ENCODE measurements at places on chromosomes 12 and 14.
A peak's percentile ranks its signal among the peaks of the same experiment; 100 is the strongest.

DNA sequence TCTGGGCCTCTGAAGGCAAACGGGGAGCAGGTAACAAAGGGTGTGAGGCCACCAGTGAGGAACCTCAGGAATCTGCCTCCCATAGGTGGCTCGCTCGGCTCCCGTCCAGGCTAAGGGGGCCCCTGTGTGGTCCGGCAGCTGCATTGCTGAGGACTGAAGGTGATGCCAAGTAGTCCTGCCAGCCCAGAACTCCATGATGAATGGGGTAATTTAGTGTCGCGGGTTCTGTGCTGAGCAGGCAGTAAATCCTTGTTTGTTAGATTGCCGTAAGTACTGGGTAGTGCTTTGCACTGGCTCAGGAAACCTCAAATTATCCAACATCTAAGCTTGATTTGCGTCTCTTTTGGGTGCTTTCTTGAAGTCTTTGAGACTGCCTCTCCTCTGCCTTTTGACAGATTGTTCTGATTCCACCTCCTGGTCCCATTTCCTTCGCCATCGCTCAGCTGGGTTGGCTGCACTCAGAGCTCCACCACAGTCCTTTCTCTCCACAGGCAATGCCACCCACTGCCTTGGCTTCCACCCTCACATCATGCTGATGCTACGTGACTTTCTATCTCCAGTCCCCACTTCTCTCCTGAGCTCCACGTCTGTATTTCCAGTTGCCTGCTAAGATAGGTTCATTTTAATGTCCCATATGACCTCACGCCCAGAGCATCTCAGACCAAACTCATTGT is 392.0 kb downstream of the FUT8 start:
- no peak for DNase-seq

- peak; percentile 65 for DNase-seq
Observed at GRCh38 chr12:7162691-7163114, 26.8 kb upstream of the PEX5 start.

GRCh38 chr12:96447256-96447655 is 42.1 kb upstream of the CFAP54 start:
- no peak for DNase-seq

- no peak for DNase-seq
Observed at GRCh38 chr12:11136075-11136474, 1.6 kb upstream of the TAS2R30 start.

DNA sequence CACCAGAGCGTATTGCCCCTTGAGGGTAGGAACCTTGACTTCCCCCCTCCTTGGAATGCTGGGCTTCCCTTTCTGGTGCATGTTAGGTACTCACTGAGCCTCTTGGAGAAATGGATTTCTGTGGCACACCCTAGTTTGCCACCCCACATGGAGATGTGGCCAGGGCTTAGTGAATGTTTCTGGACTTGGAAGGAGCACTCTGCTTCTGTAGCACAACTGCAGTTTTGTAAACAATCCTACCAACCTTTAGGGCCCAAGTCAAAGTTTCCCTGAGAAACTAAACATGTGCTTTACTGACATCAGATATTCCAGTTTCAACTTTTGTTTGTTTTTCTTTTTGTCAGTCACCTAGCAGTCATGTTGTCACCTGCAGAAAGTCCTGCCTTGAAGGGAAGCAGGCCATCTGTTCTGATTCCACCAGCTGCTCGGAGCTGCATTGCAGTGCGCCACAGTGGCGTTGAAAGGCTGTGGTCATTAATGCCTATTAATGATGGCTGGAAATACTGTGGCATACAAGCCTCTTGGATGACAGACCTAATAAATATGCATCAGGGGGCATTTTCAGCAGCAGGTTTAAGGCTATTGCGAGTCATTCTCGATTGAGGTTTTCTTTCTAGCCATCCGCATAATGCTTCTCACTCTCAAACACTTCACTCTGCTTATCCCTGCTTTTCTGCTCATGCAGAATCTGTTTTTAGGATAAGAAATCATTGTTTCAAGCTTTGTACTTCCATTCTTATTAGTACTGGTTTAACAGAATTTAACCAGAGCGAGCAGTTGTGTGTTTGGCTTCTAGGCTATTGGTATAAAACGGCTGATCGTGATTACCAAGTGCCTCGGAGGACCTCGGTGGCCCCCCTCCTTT is 7.8 kb downstream of the PELI2 start:
- DNase-seq: no peak

GRCh38 chr12:96907671-96908422 is 790 bp downstream of the NEDD1 start:
- DNase-seq: peak; percentile 57

- DNase-seq: no peak
Observed at GRCh38 chr12:74584483-74585062, 46.9 kb downstream of the ATXN7L3B start.

DNA sequence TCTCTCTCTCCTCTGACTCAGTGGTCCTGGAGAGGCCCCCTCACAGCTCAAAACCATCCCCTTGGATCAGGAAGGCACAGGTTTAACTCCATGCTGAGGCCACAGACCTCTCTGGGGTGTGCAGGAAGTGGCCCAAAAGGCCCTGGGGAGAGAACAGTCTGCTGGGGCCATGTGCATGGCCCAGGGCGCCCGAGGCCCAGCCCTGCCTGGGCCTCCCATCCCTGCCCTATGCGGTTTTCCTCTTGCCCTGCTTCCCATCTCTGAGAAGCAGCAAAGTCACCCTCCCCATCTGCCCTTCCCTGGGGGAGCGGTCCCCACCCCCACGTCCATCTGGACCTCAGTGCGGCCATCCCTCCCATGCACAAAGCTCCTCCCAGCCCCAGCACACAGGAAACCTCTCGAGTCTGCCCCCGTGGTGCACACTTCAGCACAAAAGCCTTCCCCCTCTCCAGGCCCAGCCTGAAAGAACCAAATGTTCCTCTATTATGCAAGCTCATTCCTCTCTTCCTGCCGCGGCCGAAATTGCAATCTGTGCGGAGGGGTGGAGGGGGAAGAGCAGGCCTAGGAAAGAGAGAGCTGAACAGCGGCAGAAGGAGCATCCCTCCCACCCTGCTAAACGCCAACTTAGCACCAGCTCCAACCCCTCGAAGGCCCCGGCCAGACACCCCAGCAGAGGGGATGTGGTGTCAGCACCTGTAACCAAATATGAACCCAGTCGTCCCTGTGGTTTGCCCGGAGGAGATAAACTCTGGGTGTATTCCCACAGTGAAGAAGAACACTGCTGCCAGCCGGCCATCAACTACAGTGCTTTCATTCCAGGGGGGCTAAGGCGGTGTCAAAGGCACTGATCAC is 108.5 kb downstream of the SCARB1 start:
- no peak for DNase-seq

GRCh38 chr14:58587271-58587670 is 50.5 kb upstream of the DACT1 start:
- no peak for DNase-seq

DNA sequence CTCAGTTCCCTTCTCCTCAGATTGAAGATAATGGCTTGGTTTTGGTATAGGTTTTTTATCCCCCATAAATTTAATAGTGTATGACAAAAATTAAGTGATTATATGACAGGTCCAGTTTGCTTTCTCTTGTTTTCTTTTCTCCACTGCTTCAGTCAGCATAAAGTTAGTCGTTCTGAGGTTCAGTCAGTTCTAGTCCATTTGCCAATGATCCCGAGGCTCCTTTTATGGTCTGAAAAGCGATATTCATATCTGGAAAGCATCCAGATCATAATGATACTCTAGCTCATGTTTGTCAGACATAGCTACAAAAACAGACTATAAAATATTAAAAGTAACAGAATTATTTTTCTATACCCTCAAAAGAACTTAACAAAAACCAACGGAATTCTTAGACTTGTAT is 67.1 kb upstream of the SLC38A4 start:
- DNase-seq: no peak

DNA sequence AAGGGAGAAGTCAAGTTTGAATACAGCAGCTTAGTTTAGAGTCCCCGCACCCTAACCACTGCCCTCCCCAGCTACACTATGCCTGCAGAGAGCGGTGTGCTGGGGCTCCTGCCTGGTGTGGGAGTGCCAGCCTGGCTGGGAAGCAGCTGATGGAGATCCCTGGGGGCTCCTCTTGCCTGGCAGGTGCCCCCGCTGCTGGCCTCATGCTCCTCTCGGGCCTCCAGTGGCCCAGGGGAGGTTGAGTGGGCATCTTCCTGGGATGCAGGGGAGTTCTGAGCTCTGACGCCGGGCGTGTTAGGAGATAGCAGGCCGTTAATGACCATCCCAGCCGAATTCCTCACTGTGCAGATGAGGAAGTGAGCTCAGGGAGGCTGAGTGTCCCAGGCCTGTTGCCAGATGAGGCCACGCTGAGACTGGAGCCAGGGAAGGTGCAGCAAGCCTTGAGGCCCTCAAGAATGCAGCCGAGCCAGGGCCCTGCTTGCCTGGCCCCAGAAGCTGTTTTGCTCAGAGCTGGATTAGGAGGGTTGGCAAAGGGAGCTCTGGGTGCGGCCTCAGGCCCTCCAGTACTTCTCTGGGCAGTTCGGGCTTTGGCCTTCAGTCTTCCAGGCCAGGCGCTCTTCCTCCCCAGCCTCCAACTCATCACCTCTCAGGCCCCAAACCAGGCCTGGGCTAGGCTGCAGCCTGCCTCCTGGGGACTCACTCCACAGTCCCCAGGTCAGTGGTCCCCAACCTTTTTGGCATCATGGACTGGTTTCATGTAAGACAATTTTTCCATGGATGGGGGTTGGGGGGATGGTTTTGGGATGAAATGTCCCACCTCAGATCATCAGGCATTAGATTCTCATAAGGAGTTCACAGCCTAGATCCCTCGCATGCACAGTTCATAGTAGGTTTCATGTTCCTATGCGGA is 6.6 kb upstream of the CYP46A1 start:
- DNase-seq: no peak

DNA sequence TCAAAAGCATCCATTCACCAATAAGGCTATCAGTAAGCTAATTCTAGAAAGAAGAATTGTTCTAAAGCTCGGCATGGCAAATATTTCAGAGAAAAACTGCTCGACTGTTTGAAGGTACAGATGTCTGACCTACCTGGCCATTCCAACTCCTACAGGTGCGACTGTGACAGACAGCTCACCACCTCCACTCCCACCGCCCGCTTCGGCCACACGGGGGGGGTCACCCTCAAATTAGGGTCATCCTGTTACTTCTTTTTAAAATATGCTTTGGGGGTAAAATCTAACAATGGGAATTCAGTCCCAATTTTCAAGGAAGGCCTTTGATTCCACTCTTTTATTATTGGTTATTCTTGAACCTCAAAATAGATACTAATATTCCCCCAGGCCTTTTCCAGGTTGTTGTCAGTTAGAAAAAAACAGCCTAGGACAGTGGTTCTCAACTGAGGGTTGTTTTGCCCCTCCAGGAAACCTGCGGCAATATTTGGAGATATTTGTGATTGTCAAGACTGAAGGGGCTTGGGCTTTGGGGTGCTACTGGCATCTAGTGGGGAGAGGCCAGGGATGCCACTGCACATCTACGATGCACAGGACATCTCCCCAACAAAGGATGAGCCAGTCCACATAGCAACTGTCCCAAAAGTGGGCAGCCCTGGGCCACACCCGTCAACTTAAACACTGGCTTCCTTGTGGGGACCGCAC is 81.2 kb downstream of the BCL11B start:
- DNase-seq: no peak

DNA sequence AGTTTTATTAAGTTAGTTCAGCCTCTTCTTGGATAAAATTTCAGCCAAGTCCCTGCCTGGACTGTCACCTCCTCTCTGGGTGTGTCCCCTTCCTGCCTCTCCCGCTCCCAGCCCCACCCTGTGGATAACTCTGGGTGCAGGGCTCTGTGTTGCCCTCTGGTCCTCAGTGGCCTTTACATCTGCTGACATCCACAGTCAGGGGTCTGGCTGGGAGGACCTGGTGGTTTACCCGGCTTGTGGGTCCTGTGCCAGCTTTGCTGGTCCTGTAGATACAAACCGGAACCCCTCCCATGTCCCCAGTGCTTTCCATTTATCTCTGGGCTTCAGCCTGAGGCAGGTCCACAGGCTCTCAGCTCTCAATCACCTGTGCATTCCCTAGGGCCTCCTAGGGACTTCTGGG is 28.9 kb upstream of the PLEKHG3 start:
- no peak for DNase-seq

DNA sequence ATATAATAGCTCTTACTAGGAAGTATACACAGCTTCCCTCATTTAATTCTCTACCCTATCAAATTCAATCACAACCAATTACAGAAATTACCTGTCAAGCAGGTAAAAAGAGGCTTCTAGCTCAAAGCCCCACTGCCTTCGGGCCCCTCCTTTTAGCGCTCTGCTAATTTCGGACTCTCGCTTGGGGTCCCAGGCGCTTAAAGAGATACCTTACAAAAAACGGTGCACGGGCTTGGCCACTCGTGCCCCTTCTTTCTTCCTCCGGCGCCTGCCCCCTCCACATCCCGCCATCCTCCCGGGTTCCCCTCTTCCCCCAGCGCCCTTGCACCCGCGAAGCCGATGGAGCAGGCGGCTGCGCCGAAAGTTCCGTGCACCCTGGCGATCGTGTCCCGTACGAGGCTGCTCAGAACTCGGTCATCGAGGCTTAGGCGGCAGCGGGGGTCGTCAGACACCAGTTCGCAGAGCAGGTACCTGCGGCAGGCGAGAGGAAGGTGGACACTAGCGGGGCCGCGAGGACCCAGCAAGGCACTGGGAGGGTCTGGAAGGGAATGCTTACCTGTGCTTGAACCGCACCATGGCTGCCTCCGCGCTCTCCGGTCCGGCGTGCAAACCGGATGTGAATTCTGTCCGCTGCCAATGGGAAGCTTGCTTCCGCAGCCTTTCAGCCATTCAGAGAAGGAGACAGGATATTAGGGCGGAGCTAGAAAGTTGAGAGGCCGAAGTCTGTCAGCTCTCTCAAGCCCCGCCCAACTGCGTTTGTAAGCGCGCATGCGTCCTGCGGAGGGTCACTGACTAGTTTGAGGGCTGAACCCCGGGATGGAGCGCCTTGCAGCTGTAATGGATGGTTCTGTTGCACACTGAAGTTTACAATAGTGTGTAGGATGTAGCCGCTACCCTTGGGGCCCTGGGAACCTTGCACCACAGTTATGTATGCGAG is at the start of gene POP5:
Gene POP5 (minus strand): TSS at position 616 of the 937 bp plus-strand sequence. CDS start 40 bp downstream, at position 576.
- peak; percentile 94 for DNase-seq

- peak; percentile 73 for DNase-seq
Observed at GRCh38 chr12:98725476-98726247, 80.6 kb downstream of the APAF1 start.

- no peak for DNase-seq
Observed at GRCh38 chr14:90179357-90179756, 77.0 kb upstream of the PSMC1 start.

DNA sequence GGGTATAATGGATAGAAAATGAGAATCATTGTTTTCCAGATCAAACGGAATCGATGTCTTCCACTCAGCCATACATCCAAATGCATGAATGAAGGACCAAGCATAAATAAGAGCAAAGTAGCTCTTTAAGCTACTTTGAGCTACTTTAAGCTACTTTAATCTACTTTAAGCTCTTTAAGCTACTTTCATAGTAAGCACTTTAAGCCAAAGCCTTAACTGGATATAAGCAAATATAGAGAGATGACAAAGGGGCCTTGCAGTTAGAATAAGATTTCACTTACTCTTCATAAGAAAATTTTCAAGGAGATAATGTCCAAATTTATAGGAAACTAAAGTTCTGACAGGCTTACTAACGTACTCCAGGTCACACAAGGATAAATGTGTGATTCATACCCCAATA is 355.6 kb upstream of the KITLG start:
- DNase-seq: no peak

GRCh38 chr14:77076113-77076631 is 21.9 kb upstream of the CIPC start:
- no peak for DNase-seq

GRCh38 chr14:61076556-61076955 is 95.5 kb downstream of the SLC38A6 start:
- DNase-seq: no peak

- DNase-seq: peak; percentile 73
Observed at GRCh38 chr12:130013771-130014484, 110.1 kb upstream of the TMEM132D start.

GRCh38 chr14:37089410-37089809 is 83.0 kb downstream of the SLC25A21 start:
- no peak for DNase-seq
